Fibroblast of lung (primary cell): ENCODE measurements at places on chromosomes 4 and X.

DNA sequence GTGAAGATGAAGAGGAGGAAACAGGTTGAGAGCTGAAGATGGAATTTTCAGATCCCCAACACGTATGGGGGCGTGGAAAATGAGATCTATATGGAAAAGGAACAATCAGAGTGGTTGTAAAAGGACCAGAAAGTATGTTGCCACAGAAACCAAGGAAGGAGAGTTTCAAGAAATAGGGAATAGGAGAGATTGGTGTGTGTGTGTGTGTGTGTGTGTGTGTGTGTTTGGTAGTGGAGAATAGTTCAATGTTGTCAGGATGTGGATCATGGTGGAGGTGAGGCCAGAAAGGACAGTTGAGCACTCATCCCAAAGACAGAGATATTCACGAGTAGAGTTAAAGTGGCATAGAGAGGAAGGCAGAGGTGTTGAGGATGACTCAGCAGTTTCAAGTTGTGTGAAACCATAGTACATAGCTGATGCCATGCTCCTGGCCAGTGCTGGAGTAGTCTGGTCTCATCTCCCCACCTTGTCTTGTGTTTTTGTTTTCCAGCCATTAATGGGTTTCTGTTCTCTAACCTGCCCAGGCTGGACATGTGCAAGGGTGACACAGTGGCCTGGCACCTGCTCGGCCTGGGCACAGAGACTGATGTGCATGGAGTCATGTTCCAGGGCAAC lies 36.1 kb downstream of the HEPH start:
- H3K27ac ChIP-seq = no peak overlapping the region
- DNase-seq = no peak
- H3K27me3 ChIP-seq = no peaks in the 10 kb centered on the region
- H3K4me1 ChIP-seq = no peaks in the 10 kb centered on the region

DNA sequence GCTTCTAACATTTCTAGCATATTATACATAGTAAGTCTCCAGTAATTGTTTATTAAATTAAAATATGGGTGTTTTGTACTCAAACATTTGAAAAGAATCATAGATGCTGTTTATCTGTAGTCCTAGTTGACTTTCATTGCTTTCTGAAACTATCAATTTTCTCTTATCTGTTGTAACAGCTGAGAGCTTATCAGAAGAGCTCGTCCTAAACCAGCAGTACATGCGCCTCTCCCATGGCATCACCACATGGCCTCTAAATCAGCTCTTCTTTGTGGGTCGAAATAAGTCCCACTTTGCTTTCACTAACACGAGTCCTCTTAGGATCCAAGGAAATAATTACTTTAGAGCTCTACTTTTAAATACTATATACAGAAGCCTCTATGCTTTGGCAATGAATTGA lies 55.1 kb downstream of the PPP3CA start:
- no peak overlapping the region for H3K4me3 ChIP-seq
- no peak overlapping the region for H3K27ac ChIP-seq
- H3K36me3 ChIP-seq = no peaks in the 10 kb centered on the region
- no peaks in the 10 kb centered on the region for H3K4me1 ChIP-seq
- DNase-seq = no peak

DNA sequence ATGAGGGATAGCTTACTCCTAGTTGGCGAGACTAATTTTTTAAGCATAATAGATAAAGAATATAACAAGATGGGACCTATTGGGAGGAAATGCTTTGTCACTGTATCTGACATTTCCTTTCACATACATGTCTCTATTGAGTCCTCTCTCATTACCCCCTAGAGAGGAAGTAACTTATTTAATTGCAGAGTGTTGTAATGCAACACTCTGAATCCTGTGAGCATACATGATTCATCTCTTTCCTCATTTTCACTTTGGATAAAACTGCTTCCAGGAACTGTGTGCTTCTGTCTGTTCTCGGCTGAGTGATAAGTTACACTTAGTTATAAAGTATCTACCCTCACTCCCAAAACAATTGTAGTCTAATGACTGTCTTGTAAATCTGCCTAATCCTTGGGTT lies 266.1 kb upstream of the ANXA10 start:
- H3K4me1 ChIP-seq = no peaks in the 10 kb centered on the region
- no peak overlapping the region for H3K4me3 ChIP-seq
- peak; percentile 8 for DNase-seq
- H3K27ac ChIP-seq = no peak overlapping the region
- H3K36me3 ChIP-seq = no peaks in the 10 kb centered on the region

DNA sequence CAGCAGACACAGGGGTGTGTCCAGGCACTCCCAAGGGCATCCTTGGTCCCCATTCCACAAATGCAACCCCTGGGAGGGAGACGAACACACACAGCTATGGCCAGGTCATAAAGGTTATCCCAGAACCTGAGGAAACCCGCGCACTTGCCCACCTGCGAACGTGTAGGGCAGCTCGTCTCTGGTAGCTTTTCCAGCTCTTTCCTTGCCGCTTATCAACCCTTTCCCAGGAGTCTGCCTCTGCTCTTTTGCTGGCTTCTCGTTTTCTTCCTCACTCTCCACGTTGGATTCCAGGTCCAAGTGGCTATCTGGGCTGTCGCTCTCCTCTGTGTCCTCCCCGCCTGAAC lies 13.5 kb downstream of the NOP14 start:
- H3K27ac ChIP-seq = peak overlapping the region; percentile 20
- H3K36me3 ChIP-seq = peaks cover 30% of the 10 kb centered on the region
- H3K27me3 ChIP-seq = no peaks in the 10 kb centered on the region
- no peaks in the 10 kb centered on the region for H3K4me1 ChIP-seq
- no peak overlapping the region for H3K4me3 ChIP-seq
